Foreskin melanocyte (primary cell): ENCODE measurements at places on chromosomes 3 and 15.

DNA sequence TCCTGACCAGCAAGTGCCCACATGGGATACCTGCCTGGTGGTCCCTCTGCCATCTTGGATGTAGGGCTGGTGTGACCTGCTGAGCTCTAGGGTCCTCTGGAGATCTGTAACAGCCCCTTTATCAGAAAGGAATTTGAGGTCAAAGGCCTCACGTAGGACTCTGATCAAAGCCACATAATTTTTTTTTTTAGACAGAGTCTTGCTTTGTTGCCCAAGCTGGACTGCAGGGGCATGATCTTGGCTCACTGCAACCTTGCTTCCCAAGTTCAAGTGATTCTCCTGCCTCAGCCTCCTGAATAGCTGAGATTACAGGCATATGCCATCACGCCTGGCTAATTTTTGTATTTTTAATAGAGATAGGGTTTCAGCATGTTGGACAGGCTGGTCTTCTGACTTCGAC lies 9.5 kb downstream of the ITGB5 start:
- DNase-seq: no peak

GRCh38 chr3:107680698-107681097 lies 157.9 kb downstream of the BBX start:
- DNase-seq: peak; percentile 61

DNA sequence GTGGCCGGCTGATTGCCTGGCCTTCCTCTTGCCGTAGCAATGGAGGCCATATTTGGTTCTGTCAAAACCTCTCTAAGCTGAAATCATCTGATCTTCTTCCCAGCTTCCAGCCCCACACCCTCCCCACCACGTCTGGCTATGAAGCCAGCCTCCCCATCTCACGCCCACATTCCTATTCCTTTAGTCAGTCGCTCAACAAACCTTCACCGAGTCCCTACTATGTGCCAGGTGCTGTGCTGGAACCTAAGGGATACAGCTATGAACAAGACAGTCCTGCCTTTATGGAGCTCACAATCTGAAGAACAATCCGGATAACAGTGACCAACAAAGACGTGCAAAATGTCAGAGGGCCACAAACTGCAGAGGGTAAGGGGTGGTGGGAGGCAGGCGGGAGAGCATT lies 31.9 kb upstream of the SMAD6 start:
- no peak for DNase-seq

DNA sequence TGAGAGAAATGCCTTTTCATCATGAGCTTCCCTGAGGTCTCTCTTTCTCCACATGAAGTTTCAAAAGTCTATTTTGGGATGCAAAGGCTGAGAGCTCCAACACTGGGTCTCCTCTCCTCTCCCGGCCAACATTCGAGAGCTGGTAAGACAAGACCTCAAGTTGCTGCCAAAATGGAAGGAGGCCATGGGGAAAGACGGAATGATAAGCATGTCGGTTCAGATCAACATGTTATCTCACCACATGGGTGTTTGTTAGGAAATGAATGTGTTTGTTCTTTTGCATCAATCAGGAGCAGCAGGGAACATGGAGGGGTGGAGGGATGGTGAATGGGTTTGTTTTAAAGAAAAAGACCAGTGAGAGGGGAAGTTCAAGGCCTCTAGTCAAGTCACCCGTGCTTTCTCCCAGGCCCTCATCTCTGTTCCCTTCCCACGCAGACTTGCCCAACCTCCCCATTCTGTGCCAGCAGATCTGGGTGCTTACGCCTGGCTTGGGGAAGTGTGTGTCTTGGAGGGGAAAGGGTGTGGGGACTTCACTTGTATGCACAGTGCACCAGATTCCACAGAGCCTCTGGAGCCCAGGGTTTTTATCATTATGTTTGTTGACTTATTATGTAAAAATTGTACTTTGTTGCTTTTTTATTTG lies 23.5 kb upstream of the ATP10A start:
- DNase-seq: no peak
